ENCODE measurements at places on chromosomes 1 and 21.

DNA sequence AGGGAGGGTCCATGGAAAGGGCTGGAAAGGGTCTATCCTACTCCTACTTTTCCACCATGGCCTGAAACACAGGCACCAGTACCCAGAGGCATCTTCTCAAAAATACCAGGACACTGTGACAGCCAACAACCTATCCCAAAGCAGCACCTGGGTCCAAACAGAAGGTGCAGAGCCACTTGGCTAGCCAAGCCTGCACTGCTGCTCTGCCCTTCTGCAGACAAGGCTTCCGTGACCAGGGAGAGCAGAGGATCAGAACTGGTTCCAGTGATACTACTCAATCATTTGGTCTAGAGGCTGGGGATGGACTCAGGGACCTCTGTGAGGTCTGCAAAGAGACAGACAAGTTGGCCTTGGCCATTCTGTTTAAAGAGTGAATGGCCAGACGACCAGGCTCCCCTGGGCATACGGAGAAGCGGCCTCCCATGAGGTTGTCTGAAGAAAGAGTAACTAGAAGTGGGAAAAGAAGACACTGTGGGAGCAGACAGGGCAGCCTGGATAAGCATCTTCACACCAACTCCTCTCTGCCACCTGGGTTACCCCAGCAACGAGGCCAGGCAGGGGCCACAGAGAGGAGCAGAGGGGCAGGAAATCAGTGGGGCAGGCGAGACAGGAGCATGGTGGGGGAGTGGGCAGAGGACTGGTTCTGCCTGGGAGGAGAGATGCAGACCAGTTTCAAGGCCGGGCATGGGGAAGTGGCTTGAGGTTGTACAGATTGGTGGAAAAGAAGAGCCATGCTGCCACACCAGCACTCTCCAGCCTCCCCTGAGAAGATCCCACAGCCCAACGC, 5.7 kb downstream of the KCNN3 start:
- H3K27ac ChIP-seq = no peak overlapping the region
- no peak for DNase-seq
- H3K27me3 ChIP-seq = no peaks in the 10 kb centered on the region
- no peak overlapping the region for H3K4me3 ChIP-seq

DNA sequence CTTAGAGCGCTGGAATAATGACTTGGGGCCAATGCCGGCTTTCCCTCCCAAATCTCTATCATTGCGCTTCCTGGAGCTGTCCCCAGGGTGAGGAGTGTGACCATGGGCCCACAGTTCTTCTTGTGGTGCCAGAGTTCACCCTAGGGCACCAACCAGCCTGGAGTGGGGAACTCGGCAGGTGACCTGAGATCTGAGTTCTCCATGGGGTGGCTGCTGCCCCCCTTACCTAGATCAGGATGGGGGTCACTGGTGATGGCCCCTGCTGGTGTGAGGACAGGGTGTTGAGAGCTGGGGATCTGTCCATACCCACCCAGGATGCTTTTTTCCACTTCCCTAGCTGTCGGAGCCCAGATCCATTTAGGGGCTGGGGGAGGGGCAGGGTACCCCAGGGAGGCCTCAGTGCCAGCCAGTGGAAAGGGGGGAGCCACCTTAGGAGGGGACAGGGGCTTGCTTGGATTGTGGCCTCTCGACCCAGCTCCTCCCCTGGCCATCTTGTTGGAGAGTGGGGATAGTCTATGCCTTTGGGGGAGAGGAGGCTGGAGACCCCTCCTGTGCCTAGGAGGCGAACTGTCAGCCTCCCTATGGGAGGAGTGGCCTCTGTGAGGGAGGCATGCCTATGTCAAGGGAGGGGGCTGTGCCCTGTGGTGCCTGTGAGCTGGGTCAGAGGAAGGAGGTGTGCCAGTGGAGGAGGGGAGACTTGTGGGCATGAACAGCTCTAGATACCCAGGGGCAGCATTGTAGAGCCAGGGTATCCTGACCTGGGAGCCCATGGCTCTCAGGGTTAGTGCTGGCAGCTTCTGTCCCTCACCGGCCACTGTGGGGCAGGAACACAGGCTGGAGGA, 1.7 kb downstream of the FOXO6 start:
- H3K27ac ChIP-seq = no peak overlapping the region
- H3K27me3 ChIP-seq = peaks cover 23% of the 10 kb centered on the region
- H3K4me1 ChIP-seq = peaks cover 17% of the 10 kb centered on the region
- DNase-seq = no peak

- peaks cover 10% of the 10 kb centered on the region for H3K4me1 ChIP-seq
- no peak for DNase-seq
- H3K36me3 ChIP-seq = no peaks in the 10 kb centered on the region
- H3K27ac ChIP-seq = no peak overlapping the region
Measured at GRCh38 chr1:19009882-19010321, 53.4 kb upstream of the IFFO2 start.

DNA sequence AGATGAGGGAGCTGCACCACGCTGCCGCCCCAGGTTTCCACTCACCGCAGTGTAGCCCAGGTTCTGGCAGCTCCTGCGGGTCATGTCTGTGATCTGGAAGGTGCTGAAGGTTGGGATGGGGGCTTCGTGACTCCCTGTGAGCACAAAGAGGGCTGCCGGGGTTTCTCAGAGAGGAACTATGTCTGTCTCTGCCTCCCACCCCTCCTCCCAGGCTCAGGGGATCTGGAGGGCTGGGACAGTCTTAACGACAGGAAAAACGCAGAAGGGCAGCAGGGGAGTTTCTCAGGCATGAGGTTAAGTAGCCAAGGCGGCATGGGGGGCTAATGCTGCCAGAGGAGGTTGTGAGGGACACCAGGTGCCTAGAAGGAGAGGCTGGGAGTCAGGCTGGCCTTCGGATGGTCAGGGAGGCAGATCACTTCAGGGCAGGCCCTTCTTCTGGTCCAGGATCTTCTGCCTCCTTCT, 656 bp downstream of the SH2D2A start:
- H3K36me3 ChIP-seq = no peaks in the 10 kb centered on the region
- H3K27me3 ChIP-seq = peaks cover 12% of the 10 kb centered on the region
- no peak overlapping the region for H3K4me3 ChIP-seq
- H3K4me1 ChIP-seq = 0 out of 2 replicates have a peak, but pooled peaks cover 3% of the 10 kb centered on the region
- no peak overlapping the region for H3K27ac ChIP-seq
- no peak for DNase-seq

- DNase-seq = no peak
- no peaks in the 10 kb centered on the region for H3K4me1 ChIP-seq
- no peak overlapping the region for H3K27ac ChIP-seq
- no peak overlapping the region for H3K4me3 ChIP-seq
Measured at GRCh38 chr1:76303340-76303717, 228.8 kb downstream of the ST6GALNAC3 start.

GRCh38 chr1:42420911-42421585, 34.8 kb downstream of the ZMYND12 start:
- no peak overlapping the region for H3K4me3 ChIP-seq
- H3K4me1 ChIP-seq = peaks cover 3% of the 10 kb centered on the region
- no peaks in the 10 kb centered on the region for H3K27me3 ChIP-seq
- H3K36me3 ChIP-seq = no peaks in the 10 kb centered on the region

DNA sequence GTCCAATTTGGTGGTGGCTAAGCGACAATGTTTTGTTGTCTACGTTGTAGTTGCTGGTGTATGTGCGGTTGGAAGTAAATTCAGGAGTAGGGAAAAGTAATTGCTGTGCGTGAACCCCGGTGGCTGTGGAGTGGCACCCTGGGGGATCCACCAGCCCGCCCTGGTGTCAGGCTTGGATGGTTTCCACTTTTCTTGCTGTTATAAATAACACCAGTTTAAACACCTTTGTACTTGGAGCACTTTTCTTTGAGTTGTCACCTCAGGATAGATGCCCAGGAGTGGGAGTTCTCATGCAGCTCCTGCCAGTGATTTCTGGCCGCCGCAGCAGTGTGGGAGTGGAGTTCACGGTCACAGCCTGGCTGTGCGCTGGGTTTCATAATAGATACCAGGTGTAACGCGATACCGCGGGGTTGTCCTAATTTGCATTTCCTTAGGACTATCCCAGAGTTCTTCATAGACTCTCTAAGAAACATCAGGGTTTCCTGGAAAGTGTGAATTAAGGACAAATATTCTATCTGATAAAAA, 12.8 kb upstream of the TMEM200B start:
- no peaks in the 10 kb centered on the region for H3K36me3 ChIP-seq
- no peak for DNase-seq
- no peaks in the 10 kb centered on the region for H3K27me3 ChIP-seq
- no peak overlapping the region for H3K27ac ChIP-seq
- H3K4me3 ChIP-seq = no peak overlapping the region
- no peaks in the 10 kb centered on the region for H3K4me1 ChIP-seq

- H3K27me3 ChIP-seq = peaks cover 2% of the 10 kb centered on the region
- no peaks in the 10 kb centered on the region for H3K36me3 ChIP-seq
- DNase-seq = no peak
- H3K4me3 ChIP-seq = no peak overlapping the region
- no peaks in the 10 kb centered on the region for H3K4me1 ChIP-seq
Measured at GRCh38 chr1:169698976-169699375, 12.4 kb downstream of the SELL start.

- H3K4me1 ChIP-seq = no peaks in the 10 kb centered on the region
- no peak overlapping the region for H3K27ac ChIP-seq
- no peak for DNase-seq
Measured at GRCh38 chr1:225592362-225593025, 60.4 kb downstream of the ENAH start.

- no peaks in the 10 kb centered on the region for H3K4me1 ChIP-seq
- H3K27ac ChIP-seq = no peak overlapping the region
- DNase-seq = no peak
- no peaks in the 10 kb centered on the region for H3K36me3 ChIP-seq
- H3K27me3 ChIP-seq = no peaks in the 10 kb centered on the region
Measured at GRCh38 chr1:195933835-195934234, 674.4 kb downstream of the KCNT2 start.

- no peak overlapping the region for H3K27ac ChIP-seq
- H3K36me3 ChIP-seq = peaks cover 5% of the 10 kb centered on the region
- no peak for DNase-seq
- no peak overlapping the region for H3K4me3 ChIP-seq
- peaks cover 3% of the 10 kb centered on the region for H3K4me1 ChIP-seq
Measured at GRCh38 chr1:206456577-206457370, 13.5 kb upstream of the IKBKE start.

DNA sequence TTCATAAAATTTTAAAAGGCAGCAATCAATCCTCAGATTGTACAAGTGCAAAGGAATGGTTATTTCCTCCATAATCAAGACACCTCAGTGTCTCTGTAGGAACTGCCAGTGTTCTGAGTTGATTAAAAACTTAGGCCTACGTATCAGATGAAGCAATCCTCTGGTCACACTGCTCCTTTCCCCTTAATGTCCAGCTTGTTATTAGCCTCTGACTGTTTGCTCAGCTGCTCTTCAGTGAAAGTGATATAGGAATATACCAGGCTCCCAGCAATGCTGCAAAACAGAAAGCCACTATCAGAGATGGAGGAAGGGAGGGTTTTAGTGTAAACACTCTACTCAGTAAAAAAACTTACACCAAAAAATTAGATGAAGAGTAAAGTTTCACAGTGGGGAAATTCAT, 49.8 kb downstream of the SLC35D1 start:
- H3K27ac ChIP-seq = no peak overlapping the region
- no peaks in the 10 kb centered on the region for H3K36me3 ChIP-seq
- H3K4me1 ChIP-seq = no peaks in the 10 kb centered on the region
- H3K27me3 ChIP-seq = no peaks in the 10 kb centered on the region

DNA sequence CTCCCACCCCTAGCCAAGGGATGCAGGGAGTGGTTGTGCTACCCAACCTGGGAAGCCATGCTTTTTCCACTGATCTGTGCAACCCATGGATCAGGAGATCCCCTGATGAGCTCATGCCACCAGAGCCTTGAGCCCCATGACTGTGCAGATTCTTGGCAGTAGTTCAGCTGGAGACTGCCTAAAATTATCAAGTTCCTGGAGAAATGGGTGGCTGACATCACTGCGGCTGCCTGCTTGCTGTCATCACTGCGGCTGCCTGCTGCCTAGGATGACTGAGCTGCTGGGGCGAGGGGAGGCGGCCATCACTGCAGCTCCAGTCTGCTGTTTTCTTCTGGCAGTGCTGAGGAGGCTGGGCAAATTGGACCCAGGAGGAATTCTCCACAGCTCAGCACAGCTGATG, 159.2 kb downstream of the AGBL4 start:
- H3K36me3 ChIP-seq = no peaks in the 10 kb centered on the region
- H3K27ac ChIP-seq = no peak overlapping the region
- no peak for DNase-seq
- H3K27me3 ChIP-seq = no peaks in the 10 kb centered on the region

DNA sequence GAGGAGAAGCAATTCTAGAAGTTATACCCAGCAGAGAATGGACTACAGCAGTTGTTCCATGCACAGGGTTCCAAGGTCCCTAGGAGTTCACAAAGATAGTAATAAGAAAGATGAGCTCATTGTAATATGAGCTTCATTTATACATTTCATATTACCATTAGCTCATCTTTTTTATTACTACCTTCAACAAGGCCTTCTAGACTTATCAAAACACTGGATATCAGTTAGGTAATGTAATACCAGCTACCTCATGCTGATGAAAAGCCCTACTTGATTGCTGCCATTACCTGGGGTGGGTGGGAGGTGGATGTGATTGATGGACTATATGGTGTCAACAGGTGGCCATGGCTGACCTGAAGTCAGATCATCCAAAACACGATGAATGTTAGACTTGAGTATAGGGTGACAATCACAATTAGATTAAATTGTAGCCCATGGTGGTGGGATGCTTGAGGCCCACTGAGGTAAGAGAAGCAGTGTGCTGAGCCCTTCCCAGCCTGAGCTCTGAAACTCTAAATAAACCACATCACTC, 34.1 kb downstream of the SPATA46 start:
- no peak for DNase-seq
- H3K4me1 ChIP-seq = no peaks in the 10 kb centered on the region
- H3K27me3 ChIP-seq = no peaks in the 10 kb centered on the region

DNA sequence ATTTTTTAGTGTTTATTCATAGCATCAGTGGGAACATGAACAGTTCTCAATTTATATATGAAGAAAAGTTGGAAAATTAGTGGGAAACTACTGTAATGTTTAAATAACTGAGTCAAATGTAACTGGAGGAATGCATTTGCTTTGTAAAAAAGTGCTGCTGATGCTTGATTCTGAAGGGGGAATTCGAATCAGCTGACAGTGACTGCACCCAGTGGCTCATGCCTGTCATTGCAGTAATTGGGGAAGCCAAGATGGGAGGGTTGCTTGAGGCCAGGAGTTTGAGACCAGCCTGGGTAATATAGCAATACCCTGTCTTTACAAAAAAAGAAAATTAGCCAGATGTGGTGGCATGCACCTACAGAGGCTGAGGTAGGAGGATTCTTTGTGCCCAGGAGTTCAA, 398.4 kb downstream of the ZP4 start:
- H3K36me3 ChIP-seq = no peaks in the 10 kb centered on the region
- no peaks in the 10 kb centered on the region for H3K4me1 ChIP-seq

DNA sequence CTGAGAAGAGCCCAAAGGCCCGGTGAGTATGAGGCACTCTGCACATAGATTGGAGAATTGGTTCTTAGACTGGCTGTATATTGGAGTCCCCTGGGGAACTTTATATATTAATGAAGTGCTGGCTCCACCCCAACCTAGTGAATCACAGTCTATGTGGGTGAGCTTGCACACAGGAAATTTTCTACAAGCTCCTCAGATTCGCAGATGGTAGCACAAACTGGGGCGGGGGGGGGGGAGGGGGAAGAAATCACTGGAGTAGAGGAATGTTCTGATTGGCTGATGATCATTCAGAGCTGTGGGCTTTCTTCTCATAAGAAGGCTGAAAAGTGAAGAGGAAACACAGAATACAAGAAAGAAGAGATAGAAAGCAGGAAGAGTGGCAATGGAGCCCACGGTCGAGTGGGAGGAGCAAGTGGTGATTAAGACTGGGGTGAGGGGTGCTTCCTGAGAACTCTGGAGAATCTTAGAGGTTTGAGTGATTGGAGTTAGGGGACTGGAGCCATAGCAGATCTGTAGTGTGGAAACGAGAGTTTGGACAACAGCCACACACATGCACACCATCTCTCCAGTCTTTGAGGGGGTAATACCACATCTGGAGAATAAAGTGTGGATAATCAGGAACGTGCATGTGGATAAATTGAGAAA, 465.9 kb upstream of the DAB1 start:
- no peaks in the 10 kb centered on the region for H3K27me3 ChIP-seq
- H3K4me3 ChIP-seq = no peak overlapping the region
- no peaks in the 10 kb centered on the region for H3K36me3 ChIP-seq
- no peak for DNase-seq
- H3K27ac ChIP-seq = no peak overlapping the region

Data from iPS DF 6.9 (cell line).